ENCODE measurements at places on chromosomes 12 and 14. TPM values are rescaled to one million over a fixed set of nuclear protein-coding genes. Genes with fewer than 3 reads are reported as not detected.

Gene SERPINA10
- total RNA-seq: not detected

Gene RNASE3
- total RNA-seq: not detected

Gene C12orf50
- total RNA-seq: 0.10 TPM

Gene ALX1
- total RNA-seq: 0.26 TPM

Gene C2CD5
- total RNA-seq: 53.5 TPM

Gene CLEC1B
- total RNA-seq: not detected

Gene GPR137C
- 2.2 TPM for total RNA-seq

Gene KCNC2
- total RNA-seq: not detected

Gene TMTC2
- 41.3 TPM for total RNA-seq

Gene SLC38A4
- total RNA-seq: 37.1 TPM

Gene CCDC85C
- total RNA-seq: 30.1 TPM

Gene RPGRIP1
- total RNA-seq: 0.49 TPM

Gene MAP3K9
- total RNA-seq: 14.0 TPM

Gene MNAT1
- total RNA-seq: 55.1 TPM

Data from ureter (tissue), 1 donor.